ENCODE measurements at places on chromosomes 16 and 17.
A peak's percentile ranks its signal among the peaks of the same experiment; 100 is the strongest.

- DNase-seq = no peak
These were observed 14.4 kb downstream of the TENT4B start for GRCh38 chr16:50167556-50167955.

DNA sequence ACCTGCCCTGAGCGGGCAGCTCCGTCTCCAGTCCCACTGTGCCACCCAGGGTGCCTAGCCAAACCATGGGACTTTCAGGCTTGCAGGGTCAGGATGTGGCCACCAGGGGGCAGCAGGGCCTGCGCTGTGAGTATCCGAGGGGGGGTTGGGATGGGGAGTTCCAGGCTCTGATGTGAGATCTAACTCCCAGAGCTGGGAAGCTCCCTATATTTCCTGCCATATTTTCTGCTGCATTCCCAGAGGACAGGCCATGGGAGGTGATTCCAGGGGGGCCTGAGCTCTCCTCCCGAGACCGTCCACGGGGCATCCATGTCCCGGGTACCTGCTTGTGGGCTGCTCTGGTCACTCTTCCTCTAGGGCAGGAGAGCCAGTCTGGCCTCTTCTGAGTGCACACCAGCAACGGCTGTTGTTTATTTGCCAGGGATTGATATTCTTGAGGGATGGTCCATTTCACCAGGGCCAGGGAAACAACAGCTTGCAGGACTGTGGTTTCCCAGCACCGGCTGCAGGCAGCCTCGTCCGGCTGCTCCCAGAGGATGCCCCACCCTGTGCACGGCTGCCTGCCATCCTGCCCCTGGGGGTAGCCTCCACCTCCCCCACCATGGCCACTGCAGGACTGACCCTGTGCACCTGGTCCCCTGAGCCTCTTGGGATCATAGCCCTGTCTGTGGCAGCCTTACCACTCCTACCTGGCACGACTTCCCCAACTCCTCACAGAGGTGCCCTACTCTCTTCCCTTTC, 1.2 kb downstream of the GPR142 start:
- DNase-seq = peak; percentile 79

DNA sequence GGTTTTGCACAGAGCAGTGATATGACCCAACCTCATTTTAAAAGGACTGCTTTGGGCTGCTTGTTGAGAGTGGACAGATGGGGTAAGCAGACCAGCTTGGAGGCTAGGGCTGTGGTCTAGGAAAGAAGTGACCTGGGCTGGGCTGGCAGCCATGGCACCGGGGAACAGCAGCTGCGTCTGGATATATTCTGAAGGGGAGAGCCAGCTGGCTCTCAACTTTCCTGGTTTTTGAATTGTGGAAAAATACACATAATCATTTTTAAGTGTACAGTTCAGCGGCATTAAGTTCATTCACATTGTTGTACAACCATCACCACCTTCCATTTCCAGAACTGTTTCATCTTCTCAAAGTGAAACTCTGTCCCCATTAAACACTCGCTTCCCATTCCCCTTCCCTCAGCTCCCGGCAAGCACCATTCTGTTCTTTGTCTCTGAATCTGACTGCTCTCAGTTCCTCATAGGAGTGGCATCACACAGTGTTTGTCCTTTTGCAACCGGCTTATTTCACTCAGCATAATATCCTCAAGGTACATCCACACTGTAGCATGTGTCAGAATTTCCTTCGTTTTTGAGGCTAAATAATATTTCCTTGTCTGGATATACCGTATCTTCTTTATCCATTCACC, 113.2 kb downstream of the SPECC1 start:
- no peak for DNase-seq

DNA sequence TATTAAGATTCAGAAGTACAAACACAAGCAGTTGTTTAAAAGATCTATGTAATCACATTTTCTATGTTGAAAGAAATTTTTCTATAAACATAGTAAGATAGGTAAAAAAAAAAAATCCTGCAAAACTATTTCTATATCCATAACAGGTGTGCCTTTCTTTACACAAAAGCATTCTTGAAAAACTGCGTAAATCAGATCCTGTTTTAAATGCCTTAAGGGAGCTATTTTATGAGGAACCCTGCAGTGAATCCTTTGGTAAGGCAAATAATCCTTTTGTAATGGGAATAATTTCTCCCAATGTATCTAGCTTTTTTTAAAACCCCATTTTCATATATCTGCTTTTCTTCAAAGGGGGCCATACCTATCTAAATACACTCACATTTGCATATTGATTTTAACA, 157.3 kb downstream of the AATF start:
- DNase-seq = no peak

- no peak for DNase-seq
These were observed 35.7 kb downstream of the ESRP2 start for GRCh38 chr16:68200088-68200783.

- no peak for DNase-seq
These were observed 49.0 kb upstream of the AKAP1 start for GRCh38 chr17:57035971-57036481.

DNA sequence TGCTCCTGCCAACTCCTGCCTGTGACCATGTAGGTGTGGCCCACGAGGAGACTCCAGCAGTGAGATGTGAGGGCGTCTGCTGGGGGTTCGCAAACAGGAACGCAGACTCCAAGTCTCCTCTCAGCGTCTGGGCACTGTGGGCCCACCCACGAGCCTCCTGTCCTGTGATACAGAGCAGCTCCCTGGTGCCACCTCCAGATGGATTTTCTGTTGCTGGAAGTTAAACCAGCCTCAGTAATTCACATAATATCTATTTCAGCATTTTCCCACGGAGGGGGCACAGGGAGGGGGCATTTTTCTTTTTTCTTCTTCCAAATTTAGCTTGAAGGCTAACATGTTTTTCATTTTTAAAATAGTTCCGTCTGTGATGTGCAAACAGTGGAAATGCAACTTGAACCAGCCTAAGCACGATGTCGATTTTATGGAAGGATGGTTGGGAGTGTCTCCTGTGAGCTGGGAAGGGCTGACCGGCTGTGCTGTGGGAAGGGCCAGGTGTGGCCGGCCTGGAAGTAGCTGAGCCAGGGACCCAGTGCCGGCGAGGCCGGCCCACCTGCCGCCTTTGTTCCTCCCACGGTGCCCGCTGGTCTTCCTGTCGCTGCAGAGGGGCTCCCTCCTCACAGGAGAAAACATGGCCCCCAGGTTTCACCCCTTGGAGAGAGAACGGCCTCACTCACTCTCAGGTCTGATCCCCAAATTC, 3.9 kb upstream of the RAB40B start:
- DNase-seq = no peak

GRCh38 chr17:62712171-62712581, 84.7 kb downstream of the MRC2 start:
- no peak for DNase-seq

- peak; percentile 75 for DNase-seq
These were observed 24.0 kb downstream of the TRPV2 start for GRCh38 chr17:16439303-16439791.

- no peak for DNase-seq
These were observed 8.5 kb upstream of the PRSS22 start for GRCh38 chr16:2866431-2866830.

- no peak for DNase-seq
These were observed 223.1 kb upstream of the MAF start for GRCh38 chr16:79823639-79824038.

- no peak for DNase-seq
These were observed 13.8 kb upstream of the ABCC3 start for GRCh38 chr17:50620858-50621257.

DNA sequence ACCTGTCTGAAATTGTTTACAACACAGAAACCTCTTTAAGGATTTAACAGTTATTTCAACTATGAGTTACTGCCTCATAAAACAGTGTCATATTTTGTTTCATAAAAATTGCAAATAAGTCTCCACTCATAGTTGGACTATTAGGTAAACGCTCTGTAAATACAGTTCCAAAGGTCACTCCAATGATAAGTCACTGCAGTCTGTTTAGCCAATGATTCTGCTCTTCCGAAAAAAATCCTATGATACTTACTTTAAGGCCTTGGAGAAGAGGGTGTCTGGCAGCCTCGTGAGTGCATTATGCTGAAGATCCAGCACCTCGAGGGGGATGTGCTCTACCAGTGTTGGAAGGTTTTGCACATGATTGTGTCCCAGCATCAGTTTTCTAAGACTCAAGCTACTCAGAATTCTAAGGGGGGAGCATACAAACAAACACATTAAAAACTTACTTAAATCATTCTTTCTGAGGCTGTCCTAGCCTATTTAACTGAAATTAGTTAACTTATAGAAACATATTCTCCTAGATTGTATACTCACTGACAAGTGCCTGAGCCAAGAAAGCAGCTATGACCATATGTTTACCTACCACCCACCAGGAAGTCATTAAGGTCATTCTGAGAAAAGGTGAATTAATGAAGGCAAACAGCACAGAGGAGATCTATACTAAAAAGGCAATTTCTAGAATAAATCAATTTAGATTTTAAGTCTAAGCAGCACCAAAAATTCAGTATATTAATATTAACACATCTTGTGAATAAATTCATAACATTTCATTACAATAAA, 41.1 kb downstream of the MARVELD3 start:
- DNase-seq = no peak

All from hematopoietic multipotent progenitor cell treated with erythropoietin and hydrocortisone succinate and interleukin-3 and kit ligand, for 6 days (in vitro differentiated cells).